ENCODE measurements at places on chromosomes 6 and 20. TPM values are rescaled to one million over a fixed set of nuclear protein-coding genes. Genes with fewer than 3 reads are reported as not detected.

DNA sequence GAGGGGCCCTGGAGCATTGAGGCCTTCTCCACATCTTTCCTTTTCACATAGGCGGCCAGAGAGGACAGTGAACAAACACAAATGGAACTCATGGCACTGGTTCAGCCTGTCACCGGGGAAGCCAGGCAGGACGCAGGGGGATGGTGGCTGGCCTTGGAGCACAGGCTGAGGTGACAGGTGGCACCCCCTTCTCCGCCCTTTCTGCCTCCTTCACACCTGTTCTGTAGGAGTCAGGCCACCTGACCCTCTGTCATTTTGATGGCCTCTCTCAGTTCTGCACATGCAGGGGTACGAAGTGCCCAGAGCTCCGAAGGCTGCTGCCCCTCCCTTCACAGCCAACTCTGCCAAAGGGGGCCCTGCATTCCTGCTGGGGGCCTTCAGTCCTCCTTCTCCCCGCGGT lies 60.8 kb downstream of the CD40 start:
- DNase-seq = no peak

GRCh38 chr20:59453759-59454560 lies 150.4 kb upstream of the PHACTR3 start:
- DNase-seq = peak; percentile 78

- no peak for DNase-seq
These were observed 51.5 kb upstream of the TRIM26 start for GRCh38 chr6:30264743-30265142.

- no peak for DNase-seq
These were observed 17.3 kb upstream of the ZNF334 start for GRCh38 chr20:46530640-46531039.

GRCh38 chr20:23368316-23369071 lies 6.5 kb downstream of the GZF1 start:
- no peak for DNase-seq

DNA sequence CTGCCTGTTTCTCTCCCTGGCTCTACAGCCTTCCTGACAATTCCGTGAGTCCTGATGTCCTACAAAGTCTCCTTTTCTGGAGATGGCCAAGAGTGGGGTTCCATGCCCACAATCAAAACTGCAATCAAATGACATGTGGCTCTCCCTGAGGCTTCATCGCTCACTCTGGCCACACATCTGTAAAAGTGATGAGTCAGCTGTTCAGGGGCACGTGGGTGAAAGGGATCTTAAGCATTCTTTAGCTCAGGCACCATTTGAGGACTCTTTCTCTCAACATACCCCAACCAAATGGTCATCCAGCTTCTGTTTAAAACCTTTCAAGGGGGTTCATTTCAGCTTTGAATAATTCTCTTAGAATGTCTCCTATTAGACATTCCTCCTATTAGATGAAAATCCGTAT lies 42.3 kb upstream of the EYA2 start:
- DNase-seq = no peak

DNA sequence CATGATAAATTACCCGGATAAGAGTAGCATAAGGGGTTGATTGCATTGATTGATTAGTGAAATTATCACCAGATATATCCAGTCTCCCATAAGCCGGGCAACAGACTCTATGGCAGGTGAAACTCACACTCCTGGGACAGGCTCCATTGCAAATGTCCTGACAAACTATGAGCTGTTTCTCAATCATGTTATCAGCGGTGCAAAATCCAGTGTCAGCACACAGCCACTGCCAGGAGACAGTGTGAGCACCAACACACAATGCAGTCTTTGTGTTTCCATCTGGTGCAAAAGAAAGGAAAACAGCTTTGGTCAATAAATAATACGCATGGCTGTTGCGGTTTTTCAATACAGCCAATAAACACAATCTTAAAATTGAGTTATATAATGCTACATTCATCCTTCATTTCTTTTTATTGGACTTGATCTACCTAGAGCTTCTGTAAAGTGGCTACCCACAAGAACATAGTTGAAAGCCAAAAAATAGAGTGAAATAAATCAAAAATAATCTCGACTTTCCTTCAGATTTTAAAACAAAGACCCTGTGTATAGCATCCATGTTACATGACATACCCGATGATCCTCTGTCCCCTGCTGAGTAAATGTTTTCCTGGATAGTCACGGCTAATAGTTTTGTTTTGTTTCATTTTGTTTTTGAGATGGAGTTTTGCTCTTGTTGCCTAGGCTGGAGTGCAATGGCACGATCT lies 64.3 kb upstream of the AFDN start:
- DNase-seq = no peak

DNA sequence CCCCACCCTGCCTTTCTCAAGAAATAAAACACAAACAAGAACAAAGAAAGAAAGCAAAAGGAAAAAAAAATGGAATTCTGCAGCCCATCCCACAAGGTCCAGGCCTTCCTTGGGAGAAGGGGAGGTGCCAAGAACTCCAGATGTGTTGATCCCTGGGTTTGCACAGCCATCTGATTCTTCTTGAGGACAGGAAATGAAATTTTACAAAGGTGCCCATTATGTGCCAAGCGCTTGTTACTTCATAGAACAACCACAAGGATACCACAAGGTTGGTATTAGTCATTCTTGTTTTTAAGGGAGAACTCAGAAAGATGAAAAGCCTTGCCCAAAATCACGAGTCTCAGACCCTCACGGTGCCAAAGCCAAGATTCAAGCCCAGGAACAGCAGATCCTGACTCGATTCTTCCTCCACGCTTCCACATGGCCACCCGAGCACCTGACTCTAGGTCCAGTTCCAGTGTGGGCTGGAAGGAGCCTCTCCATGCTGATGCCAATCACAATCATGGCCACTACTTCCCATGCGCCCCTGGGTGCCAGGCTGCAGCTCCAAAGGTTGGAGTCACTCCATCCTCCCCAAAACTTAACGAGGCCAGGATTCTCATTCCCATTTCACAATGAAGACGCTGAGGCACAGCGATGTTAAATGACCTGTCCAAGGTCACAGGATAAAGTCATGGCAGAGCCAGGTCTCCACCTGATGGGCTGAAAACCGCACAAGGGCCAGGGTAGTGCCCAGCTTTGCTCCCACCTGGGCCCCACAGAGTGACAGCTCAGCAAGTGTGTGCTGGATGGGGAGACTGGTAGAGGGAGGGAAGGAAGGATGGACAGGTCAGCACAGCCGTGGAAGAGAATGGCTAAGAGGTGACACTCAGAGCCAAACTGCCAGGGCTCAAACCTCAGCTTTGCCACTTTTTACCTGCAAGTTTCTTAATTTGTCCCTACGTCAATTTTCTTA lies 66.7 kb upstream of the TOP1 start:
- no peak for DNase-seq

GRCh38 chr6:27065183-27065582 lies 182.3 kb upstream of the PRSS16 start:
- DNase-seq = no peak

- no peak for DNase-seq
These were observed 15.4 kb upstream of the PAQR8 start for GRCh38 chr6:52346503-52346902.

Gene PKIB
- polyA plus RNA-seq = 0.44 TPM

Gene TTK
- polyA plus RNA-seq = 5.7 TPM

Gene ETV7
- polyA plus RNA-seq = not detected

Gene OVOL2
- not detected for polyA plus RNA-seq

Gene OR12D3
- not detected for polyA plus RNA-seq

Gene TFAP2D
- not detected for polyA plus RNA-seq

Gene FAM83D
- 7.7 TPM for polyA plus RNA-seq

Gene GPX5
- polyA plus RNA-seq = not detected

Gene TRIM15
- polyA plus RNA-seq = not detected

Gene C6orf120
- 28.0 TPM for polyA plus RNA-seq

Gene SLC35D3
- not detected for polyA plus RNA-seq

Gene SPINT4
- polyA plus RNA-seq = not detected

Gene VIP
- polyA plus RNA-seq = 1.4 TPM

Data from hindlimb muscle (tissue), 1 donor.